ENCODE measurements at places on chromosomes 11 and 22.

DNA sequence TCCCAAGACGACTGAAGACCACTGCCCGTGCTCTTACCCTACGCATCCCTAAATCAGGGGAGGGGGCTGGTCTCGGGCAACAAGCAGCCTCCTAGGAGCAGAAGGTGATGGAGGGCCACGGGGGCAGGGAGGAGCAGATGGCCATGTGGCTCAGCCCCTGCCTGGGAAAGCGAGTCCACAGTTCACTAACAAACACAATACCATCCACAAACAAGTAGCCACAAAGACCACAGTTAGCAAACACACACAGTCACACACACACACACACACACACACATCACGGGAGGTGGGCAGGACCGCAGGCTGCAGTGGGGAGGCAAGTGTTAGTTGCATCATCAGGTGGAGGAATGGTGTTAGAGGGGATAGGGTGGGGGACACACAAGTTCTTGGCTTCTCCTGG is 13.2 kb upstream of the FXYD2 start:
- DNase-seq: no peak

- peak; percentile 97 for DNase-seq
Measured at GRCh38 chr22:30420347-30421125, 5.0 kb upstream of the MTFP1 start.

DNA sequence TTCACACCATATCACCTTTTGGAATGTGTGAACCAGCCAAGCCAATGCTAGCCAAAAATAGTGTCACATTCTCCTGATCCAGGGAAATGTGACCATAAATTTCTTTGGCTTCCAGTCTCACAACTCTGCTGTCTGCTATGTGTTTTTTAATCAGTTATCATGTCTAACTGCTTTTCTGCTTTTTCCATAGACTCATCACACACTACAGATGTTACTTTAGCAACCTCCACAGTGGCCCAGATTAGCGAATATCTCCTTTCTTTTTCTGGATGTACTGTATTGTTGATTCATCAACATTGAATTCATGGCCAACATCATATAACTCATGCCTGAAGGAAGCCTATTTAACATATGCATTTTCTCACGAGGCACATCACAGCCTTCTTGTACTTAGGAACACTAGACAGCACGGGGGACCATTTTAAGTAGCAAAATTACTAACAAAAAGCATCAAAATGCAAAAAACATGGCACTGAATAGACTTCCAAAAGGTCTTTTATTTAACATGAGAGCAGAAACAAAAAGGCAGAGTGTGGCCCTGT is 73.1 kb upstream of the POU2AF2 start:
- DNase-seq: no peak

GRCh38 chr11:122242731-122243130 is 126.7 kb upstream of the BLID start:
- DNase-seq: no peak

GRCh38 chr11:9568854-9569587 is 4.4 kb upstream of the WEE1 start:
- peak; percentile 92 for DNase-seq

GRCh38 chr11:67364783-67365722 is 8.3 kb downstream of the CLCF1 start:
- no peak for DNase-seq

DNA sequence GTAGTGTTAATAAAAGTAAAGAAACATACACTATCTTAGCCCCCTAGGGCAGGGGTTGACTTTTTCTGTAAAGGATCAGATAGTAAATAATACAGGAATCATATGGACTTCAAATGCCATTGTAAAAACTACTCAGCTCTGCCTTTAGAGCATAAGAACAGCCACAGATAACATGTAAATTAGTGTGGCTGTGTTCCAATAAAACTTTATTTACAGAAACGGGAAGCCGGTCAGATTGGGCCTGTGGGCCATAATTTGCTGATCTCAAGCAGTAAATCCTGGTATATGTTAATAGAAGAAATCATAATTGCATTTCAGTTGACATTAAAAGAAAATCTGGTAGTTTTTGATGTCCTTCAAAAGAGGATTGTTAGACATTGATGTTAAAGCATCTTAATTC is 76.5 kb downstream of the ZC3H12C start:
- DNase-seq: no peak

DNA sequence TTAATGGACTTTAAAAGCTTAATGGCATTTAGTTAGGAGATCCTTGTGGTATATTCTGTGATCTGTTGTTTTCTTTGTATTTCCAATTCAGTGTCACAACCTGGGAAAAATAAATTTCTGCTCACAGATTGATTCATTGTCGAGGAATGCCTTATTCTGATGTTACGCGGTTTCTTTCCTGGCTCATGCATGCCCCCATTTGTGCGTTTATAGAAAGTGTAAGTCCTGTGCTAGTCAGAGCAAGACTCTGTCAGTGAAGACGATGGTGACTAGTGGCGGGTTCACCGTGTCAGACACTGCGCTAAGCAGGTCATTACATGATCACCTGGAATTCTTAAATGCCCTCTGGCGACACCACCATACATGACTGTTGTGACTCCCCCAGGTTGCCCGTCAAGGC is 169.4 kb downstream of the TBC1D22A start:
- DNase-seq: peak; percentile 59

- DNase-seq: no peak
Measured at GRCh38 chr11:131108760-131109159, 192.5 kb upstream of the SNX19 start.

GRCh38 chr11:42778193-42778592 is 533.6 kb upstream of the API5 start:
- DNase-seq: no peak

- peak; percentile 46 for DNase-seq
Measured at GRCh38 chr11:10382518-10382917, 72.5 kb upstream of the AMPD3 start.

DNA sequence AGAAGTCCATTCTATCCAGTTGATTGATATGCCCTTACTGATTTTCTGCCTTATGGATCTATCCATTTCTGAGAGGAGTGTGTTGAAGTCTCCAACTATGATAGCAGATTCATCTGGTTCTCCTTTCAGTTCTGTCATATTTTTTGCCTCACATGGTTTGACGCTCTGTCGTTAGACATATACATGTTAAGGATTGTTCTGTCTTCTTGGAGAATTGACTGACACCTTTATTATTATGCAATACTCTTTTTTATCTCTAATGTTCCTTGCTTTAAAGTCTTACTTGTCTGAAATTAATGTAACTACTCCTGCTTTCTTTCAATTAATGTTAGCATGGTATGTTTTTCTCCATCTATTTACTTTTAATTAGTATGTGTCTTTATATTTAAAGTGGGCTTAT is 12.1 kb upstream of the ARHGAP20 start:
- DNase-seq: no peak

GRCh38 chr11:38191101-38191500 is 1593.1 kb upstream of the RAG2 start:
- no peak for DNase-seq

- no peak for DNase-seq
Measured at GRCh38 chr11:129412494-129412893, 36.8 kb downstream of the BARX2 start.

DNA sequence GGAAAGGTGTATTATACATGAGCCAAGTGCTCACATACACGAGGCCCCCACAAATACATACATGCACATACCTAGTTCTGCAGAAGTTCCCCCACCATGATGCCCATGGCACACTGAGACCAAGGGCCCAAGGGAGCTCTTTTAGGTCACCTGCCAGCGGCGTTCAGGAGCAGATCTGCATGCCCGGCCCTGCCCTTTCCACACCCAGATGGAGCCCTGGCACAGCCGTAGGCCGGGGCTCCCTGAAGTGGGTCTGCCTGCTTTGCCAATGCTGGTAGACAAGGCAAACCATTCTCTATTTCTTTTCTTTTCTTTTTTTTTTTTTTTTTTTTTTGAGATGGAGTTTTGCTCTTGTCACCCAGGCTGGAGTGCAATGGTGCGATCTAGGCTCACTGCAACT is 21.5 kb downstream of the NFAM1 start:
- DNase-seq: no peak

DNA sequence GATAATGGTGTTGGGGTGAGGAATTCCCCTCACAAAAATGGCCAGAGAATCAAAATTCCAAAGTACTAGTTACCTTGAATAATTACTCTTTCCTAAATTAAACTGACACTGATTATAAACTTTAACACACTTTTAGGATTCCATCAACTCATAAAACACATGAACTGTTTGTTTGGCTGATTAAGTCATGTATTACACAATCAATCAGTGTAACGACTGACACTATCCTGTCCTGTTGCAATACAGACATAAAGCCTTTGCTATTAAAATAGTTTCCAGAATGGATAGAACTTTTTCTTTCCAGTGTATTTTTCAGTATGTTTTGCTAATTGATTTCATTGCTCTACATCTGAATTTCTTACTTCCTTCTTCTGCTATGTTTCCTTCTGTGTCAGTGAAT is 1709.4 kb upstream of the RAG2 start:
- no peak for DNase-seq

DNA sequence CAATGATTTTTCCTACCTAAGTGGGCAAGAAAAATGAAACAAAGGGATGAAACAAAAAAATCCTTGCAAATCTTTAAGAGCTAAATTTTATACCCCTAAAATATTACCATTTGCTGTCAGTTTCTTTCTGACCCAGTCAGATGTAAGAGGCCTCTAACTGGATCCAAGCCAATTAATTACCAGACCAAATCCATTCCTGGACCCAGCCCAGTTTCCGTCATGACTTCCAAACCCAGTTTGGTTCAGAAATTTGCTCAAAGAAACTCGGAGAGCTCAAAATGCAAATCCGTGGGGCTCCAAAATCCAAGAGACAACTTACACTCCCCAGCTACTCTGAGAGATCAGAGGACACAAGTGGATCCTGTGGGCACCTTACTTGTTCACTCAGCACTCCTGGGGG is 46.8 kb downstream of the TRIM44 start:
- DNase-seq: no peak

- no peak for DNase-seq
Measured at GRCh38 chr11:62077132-62077531, 46.7 kb upstream of the INCENP start.

GRCh38 chr11:120060512-120060911 is 77.4 kb downstream of the TRIM29 start:
- DNase-seq: no peak

DNA sequence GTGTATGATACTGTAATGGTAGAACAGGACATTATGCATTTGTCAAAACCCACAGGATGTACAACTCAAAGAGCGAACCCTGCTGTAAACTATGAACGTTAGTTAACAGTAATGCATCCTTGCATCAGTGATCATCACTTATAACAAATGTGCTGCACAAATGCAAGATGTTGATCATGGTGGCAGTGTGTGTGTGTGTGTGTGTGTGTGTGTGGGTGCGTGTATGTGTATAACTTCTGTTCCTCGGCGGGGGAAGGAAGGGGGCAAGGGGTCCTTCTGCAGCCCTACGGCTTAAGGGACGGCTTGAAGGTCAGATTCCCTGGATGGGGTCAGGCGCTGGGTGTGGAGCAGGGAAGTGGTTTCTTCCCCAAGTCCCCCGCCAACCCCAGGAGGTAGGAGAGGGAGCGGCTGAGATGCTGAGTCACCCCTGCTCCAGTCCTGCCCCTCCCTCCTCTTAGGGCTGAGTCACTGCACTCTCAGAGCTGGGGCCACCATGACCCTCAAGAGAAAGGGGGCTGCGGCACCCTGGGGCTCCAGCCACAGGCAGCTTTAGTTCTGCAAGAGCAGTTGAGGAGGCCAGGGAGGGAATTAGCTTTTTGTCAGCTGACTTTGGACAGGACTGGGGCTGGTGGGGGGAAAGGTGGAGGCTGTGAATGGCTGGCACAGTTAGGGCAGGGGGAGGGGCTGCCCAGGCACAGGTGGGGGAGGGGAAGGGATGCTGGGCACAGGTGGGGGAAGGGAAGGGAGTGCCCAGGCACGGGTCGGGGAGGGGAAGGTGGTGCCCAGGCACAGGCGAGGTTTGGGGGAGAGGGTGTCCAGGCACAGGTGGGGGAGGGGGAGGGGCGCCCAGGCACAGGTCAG is 8.8 kb upstream of the CTSD start:
- peak; percentile 94 for DNase-seq

DNA sequence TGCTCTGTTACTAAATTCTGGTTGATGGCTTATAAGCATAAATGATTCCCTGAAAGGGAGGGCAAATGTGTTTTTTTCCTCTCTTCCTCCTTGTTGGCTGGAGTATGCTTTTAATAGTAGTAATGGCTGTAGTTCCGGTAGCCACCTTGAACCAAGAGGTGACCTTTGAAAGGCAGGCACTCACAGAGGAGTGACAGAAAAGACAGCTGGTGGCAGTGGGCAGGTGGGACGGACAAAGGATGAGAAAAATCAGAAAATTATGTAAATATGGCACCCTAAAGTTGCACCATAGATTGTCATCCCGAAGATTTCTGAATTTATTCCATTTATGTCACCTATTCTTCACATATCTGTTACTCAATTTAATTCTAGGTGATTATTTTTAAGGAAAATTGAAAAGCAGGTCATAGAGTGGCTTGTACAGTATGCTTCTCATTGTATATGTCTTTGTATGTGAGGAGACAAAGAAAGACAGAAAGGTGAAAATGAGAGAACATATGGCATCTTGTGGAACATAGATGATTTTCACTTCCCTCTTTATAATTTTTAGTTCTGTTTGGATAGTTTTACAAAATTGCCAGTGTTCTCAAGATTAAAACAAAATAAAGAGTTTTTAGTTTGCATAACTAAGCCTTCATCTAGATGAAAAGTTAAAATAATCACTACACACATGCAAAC is 17.0 kb downstream of the CASP12 start:
- no peak for DNase-seq

DNA sequence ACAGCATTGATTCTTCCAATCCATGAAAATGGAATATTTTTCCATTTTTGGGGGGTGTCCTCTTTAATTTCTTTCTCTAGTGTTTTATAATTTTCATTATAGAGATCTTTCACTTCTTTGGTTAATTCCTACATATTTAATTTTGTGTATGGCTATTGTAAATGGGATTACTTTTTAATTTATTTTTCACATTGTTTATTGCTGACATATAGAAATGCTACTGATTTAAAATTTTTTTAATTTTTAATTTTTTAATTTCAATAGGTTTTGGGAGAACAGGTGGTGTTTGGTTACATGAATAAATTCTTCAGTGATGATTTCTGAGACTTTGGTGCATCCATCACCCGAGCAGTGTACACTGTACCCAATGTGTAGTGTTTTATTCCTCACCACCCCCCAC is 26.6 kb upstream of the OOSP4B start:
- DNase-seq: no peak

DNA sequence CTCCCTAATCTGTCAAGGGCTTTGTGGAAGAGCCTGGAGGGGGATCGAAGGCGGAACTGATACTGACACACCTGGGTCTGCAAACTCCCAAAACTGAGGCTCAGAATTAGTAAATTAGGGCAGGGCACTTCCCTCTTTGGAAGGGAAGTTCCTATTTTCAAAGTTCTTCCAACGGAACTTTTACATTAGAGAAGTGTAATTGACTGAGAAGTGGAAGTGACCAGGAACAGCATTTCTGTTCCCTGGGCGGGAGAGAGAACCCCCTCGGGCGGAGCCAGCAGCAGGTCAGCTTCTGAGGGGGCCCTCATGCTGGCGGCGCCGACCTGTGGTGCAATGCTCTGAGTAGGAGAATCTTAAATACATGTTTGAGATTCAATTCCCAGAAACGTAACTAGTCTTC is 1.1 kb upstream of the CBL start:
- no peak for DNase-seq

- DNase-seq: no peak
Measured at GRCh38 chr22:39432361-39432811, 24.4 kb upstream of the MGAT3 start.
